Gastrocnemius medialis (tissue), 4 donors: ENCODE measurements at places on chromosomes 16 and 17.
A peak's percentile ranks its signal among the peaks of the same experiment; 100 is the strongest.

GRCh38 chr16:70635336-70636016 is 10.9 kb upstream of the IL34 start:
- no peak for DNase-seq

- DNase-seq, result peak; percentile 61
These were observed 761 bp downstream of the NOL3 start for GRCh38 chr16:67170949-67171649.

- no peak for DNase-seq
These were observed 20.9 kb downstream of the TMEM11 start for GRCh38 chr17:21193031-21193430.

DNA sequence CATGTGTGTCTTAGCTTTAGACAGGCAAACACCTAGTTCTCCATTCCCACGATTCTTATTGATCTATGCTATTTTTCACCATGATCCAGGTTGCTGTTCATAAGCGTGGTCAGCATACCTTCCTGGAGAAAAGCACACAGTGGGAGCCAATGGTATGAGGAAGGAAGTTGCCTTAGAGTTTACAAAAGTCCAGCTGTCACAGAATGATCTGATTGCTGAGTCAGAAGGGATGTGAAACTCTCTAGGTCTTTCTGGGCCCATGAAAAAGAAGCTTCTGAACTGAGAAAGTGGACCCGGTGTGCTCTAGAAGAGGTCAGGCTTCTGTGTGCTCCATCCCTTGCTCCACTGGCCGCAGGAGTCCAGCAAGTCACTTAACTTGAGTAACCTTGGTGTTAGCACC is 71.0 kb upstream of the CCL1 start:
- no peak for DNase-seq

- DNase-seq, result no peak
These were observed 572 bp downstream of the FAM171A2 start for GRCh38 chr17:44362949-44363612.

DNA sequence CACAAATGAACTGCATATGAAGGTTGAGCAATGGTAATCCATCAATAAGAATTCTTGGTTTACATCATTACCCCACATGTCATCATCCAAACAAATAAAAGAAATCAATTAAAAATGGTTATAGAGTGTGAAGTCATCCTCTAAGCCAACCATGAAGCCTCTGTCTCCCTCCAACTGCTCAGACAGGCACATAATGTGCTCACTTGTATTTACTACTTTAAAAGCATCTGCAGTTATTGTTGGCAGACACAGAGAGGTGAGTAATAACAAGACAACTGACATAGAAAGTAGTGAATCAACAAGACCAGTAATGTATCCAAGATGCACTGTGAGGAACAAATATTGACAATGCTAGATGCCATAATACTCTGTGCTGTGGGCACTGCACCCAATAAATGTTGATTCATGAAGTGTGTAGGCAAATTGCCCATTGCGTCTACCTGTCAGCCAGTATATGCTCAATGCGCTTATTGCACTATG is 20.0 kb downstream of the ADAMTS18 start:
- DNase-seq, result no peak

- DNase-seq, result no peak
These were observed 15.4 kb downstream of the USP6 start for GRCh38 chr17:5131146-5131715.

DNA sequence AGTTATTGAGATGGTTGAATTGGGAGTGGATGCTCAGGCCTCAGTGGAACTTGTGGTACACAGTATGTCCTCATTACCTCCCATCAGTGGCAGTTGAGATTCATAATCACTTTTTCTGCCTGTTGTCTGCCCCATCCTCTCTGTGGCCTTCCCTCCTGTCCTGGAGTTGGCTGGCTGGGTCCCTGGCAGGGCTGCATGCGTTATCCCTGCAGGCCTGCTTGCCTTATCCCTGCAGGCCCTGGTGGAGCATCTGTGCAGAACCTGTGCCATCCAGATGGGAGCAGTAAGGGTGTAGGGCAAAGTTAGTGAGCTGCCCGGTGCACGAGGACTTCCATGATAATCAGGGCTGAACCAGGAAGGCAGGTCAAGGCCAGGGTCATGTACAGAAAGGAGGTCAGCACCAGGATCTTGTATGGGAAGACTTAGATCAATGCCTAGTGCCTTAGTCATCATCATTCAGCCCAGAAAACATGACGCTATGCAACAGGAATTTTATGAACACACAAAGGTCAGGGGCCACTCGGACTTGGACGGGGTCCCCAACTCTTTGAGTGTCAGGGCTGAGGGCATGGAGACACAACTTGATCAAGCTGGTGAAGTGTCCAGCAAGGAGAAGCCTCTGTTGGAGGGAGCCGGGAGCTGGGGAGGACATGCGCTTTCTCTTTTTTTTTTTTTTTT is 47.2 kb downstream of the ABCC1 start:
- DNase-seq, result peak; percentile 73

DNA sequence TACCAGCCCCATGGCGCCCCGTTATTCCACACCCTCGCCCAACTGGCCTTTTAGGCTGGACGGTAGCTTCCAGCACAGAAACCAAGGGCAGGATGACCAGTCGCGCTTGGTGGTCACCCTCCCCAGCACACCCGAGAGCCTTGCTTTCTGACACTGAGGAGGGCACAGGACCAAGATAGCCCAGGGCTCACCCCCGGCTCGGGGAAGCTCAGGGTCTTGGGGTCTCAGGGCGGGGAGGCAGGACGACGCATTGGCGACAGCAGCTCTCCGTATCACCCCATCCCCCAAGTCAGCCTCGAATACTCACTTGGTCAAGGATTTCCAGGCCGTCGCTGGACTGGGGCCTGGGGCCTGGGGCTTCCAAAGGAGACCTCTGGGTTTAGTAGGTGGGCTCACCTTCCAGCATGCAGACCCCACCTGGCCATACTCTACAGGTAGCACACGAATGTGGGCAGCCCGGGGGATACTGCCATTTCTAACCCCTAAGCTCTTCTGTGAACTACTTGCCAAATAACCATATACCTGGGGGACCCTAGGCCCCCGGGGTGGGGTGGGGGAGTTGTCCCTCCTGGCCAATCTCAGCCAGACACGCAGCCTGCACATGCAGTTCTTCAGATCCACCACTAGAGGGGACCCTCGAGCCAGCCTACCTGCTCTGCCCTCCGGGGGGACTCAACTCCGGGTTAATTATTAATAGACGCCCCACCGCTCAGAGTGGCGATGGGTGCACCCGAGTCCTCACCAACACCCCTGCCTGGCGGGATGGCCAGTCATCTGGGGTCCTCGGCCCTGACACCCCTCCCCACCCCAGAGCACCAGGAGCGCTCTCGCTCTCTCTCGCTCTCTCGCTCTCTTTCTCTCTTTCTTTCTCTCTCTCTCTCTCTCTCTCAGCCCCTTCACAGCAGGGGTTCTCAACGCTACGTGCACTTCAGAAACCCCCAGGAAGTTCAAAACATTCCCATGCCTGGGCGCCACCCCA is 30.0 kb downstream of the TBC1D16 start:
- DNase-seq, result no peak

GRCh38 chr16:87541147-87541871 is 48.5 kb upstream of the ZCCHC14 start:
- DNase-seq, result no peak

DNA sequence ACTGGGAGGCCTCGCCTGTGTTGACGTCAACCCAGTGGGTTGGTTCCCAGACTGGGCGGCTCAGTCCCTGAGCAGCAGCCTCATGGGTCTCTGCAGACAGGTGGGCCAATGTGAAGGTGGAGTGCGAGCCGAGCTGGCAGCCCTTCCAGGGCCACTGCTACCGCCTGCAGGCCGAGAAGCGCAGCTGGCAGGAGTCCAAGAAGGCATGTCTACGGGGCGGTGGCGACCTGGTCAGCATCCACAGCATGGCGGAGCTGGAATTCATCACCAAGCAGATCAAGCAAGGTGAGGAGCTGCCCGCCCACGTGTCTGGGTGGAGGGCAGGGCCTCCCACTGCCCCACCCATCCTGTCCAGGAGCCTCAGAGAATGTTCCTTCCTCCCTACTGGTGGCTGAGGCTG is 44.1 kb downstream of the MRC2 start:
- no peak for DNase-seq

GRCh38 chr16:55686671-55687070 is 30.9 kb downstream of the SLC6A2 start:
- no peak for DNase-seq

- DNase-seq, result no peak
These were observed 19.3 kb downstream of the TENT4B start for GRCh38 chr16:50172195-50172922.

DNA sequence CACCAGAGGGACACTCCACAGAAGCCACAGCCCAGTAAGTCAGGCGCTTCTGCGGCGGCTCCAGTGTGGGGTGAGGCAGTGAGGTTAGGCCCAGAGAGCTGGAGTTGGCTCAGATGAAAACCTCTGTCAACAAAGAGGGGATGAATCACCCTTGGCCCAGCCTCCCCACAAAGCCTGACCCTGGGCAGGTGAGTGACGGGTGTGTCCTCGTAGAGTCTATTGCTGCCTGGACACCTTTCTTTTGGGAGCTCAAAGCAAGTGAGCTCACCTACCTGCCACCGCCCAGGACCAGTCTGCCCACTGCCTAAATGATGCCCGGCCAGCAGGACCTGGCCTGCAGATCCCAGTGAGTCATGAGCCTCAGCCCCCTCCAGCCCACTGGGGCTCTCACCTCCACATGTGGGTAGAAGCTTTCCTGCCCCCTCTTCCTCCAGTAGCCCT is 24.9 kb upstream of the DBNDD1 start:
- DNase-seq, result no peak

DNA sequence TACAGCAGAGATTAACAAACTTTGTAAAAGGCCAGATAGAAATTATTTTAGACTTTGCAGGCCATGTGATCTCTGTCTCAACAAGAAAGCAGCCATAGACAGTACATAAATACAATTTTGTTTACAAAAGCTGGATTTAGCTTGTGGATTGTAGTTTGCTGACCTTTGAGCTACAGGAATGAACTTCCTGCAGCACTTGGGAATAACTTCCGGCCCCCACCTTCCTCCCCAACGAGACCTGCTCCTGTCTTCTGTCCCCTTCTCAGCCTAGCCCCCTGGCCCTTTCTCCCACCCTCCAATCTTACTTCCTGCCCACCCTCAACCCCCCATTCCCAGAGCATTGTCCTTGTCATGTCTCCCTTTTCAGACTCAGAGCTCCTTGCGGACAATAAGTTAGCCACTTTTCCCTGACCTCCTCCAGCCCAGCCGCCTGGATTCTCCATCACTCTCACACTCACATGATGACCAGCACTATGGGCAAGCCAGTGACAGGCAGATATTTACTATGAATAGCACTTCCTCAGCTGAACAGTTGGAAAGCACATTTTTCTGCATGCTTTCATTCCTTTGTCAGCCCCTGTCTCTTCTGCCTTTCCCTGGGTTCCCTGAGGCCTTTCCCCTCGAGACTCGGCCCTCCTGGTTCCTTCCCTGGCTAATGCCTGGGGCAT is 27.6 kb upstream of the DLX3 start:
- no peak for DNase-seq

GRCh38 chr16:5508371-5508770 is 410.8 kb upstream of the EEF2KMT start:
- no peak for DNase-seq

- DNase-seq, result peak; percentile 39
These were observed 55.9 kb downstream of the WDR45B start for GRCh38 chr17:82592289-82592766.

GRCh38 chr17:3724378-3725077 is 825 bp downstream of the HASPIN start:
- DNase-seq, result no peak

GRCh38 chr16:12898551-12898950 is 2.8 kb upstream of the SHISA9 start:
- DNase-seq, result no peak

- DNase-seq, result no peak
These were observed 17.1 kb downstream of the PHB1 start for GRCh38 chr17:49397586-49397985.

DNA sequence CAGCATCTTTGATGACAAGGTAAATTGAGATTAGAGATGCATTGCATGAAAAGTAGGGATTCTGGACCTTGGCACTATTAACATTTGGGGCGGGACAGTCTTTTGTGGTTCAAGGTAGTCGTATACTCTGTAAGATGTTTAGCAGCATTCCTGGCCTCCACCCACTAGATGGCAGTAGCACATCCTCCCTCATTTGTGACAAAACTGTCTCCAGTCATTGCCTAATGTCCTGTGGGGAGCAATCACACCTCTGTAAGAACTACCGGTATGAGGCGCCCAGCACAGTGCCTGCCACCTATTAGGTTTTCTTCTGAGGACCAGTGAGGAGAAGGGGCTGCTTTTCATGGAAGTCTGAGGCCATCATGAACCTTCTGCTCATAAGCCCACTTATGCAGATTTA is 180.8 kb downstream of the RBFOX1 start:
- DNase-seq, result no peak

DNA sequence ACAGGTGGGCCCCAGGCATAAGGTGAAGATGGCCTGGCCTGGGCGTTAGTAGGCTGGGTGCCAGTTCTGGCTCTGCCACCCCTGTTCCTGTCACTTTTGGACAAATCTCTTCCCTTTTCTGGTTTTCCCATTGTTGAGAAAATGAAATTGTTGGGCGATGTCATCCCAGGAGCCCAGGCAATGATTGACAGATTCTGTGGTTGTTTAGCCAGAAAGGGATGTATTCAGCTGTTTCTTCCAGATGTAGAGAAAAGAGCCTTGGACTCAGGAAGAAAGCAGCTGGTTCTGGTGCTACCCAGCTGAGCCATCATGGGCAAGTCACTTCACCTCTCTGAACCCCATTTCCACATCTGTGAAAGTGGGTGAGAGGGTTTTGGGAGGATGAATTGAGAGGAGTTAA is 60.1 kb upstream of the MRTFB start:
- no peak for DNase-seq

DNA sequence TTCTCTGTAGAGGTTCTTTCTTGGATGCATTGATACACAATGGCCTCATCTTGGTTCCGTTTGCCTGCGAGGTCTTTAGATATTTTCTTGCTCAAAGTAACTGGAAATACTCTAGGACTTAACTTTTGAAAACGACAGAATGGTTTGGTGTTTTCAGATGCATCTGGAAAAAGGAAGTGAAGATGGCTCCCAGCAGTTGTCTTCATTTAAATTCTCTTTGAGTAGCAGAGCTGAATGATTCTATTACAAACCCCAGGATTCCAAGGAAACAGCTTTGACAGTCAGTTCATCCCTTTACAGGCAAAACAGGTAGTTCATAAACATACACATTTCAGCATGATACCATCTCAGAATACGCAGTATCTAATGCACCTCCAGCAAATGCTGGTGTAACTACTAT is 54.8 kb downstream of the PSMD12 start:
- no peak for DNase-seq

- DNase-seq, result no peak
These were observed 82.0 kb downstream of the ENGASE start for GRCh38 chr17:79156463-79157095.

GRCh38 chr17:17816240-17816814 is 20.5 kb downstream of the SREBF1 start:
- DNase-seq, result no peak

DNA sequence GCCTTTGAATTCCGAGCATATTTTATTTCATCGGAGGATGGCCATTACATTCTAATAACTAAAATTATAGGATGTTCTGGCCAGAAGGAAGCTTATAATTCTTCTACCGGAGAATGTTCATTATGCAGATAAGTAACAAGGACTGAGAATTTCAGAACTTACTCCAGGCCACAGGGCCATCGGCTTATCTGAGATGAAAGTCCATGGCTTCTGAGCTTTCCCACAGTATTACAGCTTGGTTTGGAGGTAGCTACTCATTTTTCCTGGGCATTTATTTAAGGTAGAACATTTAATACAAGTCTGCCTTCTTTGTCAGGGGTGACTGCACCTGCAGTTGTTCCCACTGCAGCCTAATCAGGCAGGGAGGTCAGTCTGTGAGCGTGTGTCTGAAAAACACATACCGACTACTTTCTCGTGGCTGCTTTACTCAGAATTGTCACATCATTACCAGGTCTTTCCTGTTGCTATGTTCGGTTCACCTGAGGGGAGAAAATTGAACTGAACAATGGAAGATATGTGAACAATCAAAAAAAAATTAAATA is 219.7 kb upstream of the CPHXL start:
- DNase-seq, result no peak
